ENCODE measurements at places on chromosomes 3 and 15.

DNA sequence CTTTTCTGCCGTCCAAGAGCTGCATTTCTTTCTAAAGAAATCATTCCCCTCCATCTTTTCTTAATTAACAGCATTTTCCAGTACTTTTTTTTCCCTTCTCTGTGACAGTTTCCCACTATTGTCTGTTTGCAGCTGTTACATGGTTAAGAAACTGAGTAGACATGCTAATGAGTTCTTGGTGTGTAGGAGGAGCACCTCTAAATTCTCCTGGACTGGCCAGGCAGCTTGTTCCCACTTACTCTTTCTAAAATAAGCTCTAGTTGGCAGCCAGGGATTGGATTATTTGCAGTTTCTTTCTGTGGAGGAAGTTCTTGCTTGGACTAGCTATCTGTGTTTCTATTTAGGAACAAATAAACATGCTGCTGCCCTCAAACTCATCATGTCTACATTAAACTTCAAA, 235.1 kb upstream of the GAP43 start:
- DNase-seq = no peak

- no peak for DNase-seq
These were observed 91.8 kb downstream of the SSR3 start for GRCh38 chr3:156463123-156463522.

- no peak for DNase-seq
These were observed 25.2 kb downstream of the GAP43 start for GRCh38 chr3:115648559-115648958.

GRCh38 chr3:41404582-41404981, 205.3 kb downstream of the CTNNB1 start:
- DNase-seq = no peak

DNA sequence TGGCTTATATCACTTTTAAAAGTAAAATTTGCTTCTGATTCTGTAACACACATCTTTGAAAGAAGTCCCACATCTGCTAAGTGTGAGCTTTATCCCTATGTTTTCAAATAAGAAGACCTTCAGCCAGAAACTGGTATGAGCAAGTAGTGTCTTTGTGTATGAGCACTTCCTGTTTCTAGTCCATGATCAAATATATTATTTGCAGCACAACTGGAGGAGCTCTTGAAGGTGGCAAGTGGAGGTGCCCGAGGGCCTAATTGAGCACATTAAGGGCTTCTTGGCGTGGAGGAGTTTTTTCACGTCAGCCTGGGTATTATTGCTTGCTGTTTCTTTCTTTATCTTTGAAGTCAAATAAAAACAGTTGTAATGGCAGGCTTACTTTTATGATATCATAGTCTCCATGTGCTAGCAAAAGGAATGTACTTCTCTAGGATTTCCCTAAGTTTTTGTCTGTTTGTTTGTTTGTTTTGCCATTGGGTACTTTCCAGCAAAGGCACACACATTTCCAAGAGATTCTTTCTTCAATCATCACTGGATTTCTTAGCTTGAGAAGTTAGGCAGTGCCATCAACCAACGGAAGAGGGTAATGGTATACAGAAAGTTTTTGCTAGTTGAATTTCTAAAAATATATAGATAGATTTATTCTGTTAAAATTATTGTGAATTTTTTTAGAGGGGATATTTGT, 68.1 kb downstream of the MEIS2 start:
- no peak for DNase-seq

Measured in CD4-positive, alpha-beta memory T cell (primary cell).